ENCODE measurements at places on chromosomes 3 and 15.

DNA sequence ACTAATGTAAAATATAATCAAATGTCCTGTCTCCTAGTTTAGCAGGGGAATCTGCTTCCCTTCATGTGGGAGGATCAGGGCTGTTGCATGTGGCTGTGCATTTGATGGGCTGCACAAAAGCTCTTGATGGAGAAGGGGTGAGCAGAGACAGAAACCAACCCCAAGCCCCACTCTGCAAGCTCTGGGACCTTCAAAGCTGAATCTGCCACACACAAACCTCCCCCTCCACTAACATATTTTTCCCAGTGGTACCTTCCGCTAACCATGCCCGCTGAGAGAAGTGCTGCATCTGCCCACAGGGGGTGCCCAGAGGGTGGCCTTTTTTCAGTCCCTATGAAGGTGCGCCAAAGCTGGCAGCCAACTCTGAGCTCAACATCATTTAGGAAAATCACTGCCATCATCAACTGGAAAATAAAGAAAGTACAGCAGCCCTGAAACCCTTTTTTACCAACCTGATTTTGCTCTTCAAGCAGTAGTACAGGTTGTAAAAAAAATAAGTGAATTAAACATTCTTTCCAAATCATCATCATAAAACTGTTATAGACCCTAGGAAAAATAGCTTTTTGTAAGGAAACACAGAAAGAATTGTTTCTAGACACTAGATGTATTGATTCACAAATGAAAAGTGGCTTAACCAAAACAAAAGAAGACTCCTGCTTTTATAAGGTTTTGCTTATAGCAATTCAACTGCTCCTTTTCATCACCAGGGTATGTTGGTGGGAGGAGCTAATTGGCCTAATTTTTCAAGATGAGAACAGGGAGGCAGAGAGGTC, 97.0 kb downstream of the HHLA2 start:
- DNase-seq: no peak

- no peak for DNase-seq
These were observed 24.2 kb upstream of the HACD2 start for GRCh38 chr3:123609063-123609462.

GRCh38 chr15:39381517-39381916, 199.4 kb upstream of the THBS1 start:
- DNase-seq: peak; percentile 68

DNA sequence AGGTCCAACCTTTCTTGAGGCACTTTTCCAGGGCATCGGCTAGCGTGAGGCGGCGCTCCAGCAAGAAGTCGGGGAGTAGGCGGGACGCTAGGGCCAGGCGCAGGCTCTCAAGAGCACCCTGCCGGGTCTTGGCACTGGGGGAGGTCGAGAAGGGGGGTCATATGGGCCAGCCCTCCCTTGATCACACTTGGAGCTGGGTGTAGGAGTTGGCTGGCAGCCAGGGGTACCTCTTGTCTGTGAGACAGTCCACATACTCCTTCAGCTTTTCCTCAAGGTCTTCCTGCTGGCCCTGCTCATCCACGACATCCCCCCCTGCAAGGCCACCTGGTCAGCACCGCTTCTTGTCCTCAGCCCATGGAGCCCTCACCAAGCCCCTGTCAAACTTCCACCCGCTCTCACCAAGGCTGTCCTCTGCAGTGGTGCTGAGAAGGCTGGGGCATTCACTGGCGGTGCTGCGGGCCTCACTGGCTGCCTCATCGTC, 2.0 kb downstream of the IFRD2 start:
- DNase-seq: no peak

- DNase-seq: no peak
These were observed 22.2 kb upstream of the CLDN18 start for GRCh38 chr3:137987723-137988122.

- DNase-seq: peak; percentile 32
These were observed 41.7 kb upstream of the C3orf80 start for GRCh38 chr3:160183345-160184076.

DNA sequence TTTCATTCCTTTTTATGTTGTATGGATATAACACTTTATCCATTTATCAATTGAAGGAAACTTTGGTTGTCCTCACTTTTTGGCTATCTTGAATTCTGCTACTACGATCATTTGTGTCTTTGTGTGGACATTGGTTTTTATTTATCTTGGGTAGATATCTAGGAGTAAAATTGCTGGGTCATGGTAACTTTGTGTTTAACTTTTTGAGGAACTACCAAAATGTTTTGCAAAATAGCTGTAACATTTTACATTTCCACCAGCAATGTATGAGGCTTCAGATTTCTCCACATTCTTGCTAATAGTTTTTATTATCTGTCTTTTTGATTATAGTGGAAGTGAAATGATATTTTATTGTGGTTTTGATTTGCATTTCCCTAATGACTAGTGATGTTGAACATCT, 55.6 kb downstream of the TLNRD1 start:
- no peak for DNase-seq

GRCh38 chr15:90883976-90884718, at the start of gene FES:
Gene FES, plus strand, starts transcription at chr15:90884504. Its CDS starts 542 bp downstream, at chr15:90885046.
- DNase-seq: peak; percentile 52

- DNase-seq: peak; percentile 84
These were observed 32.9 kb downstream of the PIK3CA start for GRCh38 chr3:179181021-179181472.

GRCh38 chr3:97291901-97292300, 472.7 kb upstream of the ARL6 start:
- DNase-seq: no peak

DNA sequence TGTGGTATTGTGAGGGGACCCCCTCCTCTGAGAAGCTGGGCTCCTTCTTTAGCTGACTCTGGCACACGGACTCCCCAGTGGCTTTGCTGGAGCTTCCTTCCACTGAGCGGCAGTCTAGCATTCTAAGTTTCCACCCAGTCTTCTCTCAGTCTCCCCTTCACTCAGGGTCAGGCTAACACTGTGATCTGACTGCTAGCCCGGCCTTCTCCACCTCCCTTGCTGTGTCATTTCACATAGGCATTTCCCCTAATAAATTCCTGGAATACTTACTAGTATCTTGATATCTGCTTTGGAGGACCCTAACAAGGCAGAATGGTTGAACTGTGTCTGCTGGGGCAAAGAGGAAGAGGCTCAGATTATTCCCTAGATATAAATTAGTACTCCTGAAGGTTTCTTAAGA, 106.2 kb upstream of the THBS1 start:
- no peak for DNase-seq

- no peak for DNase-seq
These were observed 81.1 kb upstream of the ZNF280D start for GRCh38 chr15:56814429-56814828.

DNA sequence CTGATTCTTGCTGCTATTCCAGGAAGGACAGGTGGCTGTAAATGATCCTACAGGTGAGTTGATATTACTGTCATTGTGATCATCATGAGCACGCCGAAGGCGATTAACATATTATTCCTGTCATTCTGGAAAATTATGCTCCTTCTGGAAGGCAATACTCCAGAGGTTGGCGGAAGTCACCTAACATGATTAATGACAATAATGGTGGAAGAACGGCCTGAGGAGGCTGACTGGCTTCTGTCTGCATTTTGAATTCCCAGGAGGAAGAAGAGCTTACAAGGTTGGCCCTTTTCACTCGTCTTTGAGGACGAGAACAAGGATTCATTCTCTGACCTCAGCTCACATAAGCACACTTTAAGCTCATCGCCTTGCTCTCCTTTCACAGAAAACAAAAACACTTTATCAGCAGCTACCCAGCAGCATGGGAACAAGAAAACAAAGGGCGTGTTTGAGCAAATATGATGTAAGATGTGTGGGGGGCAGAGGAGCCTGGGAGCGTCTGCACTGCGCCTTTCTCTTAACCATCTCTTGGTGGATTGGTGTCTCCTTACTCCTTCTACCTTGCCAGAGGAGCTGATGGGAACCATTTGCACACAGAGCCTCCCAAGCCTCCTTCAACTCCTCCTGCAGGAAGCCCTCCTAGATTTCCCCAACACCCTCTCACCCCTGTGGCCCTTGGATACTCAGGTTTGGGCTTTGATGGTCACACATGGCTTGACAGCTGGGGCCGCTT, 23.0 kb downstream of the ACSBG1 start:
- DNase-seq: no peak

DNA sequence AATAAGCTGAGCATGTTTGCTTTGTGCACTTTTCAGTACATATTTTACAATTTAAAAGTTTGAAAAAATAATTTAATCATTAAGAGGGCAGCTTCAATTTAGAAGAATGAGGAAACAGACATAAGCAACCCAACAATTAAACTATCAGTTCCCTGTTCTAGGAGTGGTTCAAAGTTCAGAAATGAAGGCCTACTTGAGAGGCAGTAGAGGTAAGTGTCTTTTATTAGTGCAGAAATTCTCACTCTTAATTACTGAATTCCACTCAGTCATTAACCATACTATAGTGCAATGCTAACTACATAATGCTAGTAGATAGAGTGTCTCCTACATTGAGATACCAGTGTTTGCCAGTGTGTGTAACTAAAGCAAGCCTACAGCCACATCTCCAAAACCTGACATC, 73.1 kb downstream of the TNIK start:
- DNase-seq: no peak

DNA sequence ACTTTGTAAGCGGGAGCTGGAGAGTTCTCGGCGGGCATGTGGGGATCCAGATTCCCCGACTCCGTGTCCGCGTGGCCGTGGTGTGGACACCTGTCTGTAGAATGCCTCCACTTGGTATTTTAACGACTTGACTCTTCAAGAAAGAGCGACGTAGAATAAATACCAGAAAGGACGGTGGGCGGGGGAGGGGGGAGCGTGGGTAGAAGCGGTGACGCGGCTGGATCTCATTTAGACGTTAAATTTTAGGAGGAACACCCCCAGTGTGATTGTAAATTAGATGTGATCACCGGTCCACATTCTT, 620 bp upstream of the PYGO1 start:
- no peak for DNase-seq

DNA sequence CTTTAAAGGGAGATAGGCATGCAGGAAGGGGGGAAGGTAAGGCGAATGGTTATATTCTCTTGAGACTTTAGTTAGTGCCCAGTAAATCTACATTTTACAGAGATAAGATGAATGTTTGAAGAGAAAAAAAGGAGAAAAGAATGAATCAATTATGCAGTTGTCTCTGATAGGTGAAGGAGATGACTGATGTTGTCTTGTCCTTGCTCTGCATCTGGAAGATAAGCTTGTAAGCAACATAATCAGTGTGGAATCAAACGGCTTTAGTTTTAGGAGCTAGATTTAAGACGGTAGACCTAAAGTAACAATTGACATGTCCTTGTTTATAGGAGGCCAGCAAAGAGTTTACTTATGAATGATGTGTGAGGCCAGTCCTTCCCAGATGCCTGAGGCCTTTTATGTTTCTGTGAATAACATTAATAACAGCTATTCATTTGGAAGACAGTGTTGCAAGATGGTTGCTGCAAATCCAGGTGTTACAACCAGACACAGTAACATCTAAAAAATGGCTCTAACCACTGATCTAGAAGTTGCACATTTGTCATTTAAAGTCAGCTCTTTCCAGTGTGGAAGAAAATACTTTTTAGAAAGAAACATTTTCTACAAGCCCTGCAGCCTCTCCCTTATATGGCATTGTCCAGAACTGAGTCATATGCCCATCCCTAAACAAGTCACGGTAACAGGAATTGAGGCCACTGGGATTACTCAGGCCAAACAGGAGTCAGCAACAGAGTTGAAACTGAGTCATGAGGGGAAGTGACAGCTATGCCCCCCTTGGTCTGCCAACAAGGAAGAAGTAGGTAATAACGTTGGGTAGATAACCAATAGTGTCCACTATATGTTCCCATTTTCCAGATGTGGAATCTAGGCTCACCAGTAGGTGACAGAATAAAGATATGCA, 77.5 kb upstream of the FBN1 start:
- DNase-seq: peak; percentile 50

GRCh38 chr3:161137260-161137659, 32.1 kb upstream of the B3GALNT1 start:
- DNase-seq: no peak

- DNase-seq: no peak
These were observed 19.5 kb downstream of the DUSP7 start for GRCh38 chr3:52036829-52037228.

DNA sequence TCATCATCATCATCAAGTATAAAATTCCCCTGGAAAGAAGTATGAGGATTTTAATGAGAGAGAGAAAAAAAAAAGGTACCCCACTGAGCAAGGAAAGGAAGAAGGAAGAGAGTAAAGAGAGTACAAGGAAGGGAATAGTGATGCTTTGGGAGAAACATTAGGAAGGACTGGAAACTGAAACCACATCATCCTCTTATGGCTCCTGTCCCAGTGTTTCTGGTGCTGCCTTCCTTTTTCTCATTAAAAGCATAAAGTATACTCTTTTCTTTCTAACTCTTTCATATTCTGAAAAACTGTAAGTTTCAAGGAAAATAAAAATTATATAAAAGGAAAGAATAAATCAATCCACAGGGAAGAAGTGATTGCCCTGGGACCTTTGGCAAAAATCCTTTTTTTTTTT, 616.4 kb upstream of the CBLB start:
- no peak for DNase-seq

DNA sequence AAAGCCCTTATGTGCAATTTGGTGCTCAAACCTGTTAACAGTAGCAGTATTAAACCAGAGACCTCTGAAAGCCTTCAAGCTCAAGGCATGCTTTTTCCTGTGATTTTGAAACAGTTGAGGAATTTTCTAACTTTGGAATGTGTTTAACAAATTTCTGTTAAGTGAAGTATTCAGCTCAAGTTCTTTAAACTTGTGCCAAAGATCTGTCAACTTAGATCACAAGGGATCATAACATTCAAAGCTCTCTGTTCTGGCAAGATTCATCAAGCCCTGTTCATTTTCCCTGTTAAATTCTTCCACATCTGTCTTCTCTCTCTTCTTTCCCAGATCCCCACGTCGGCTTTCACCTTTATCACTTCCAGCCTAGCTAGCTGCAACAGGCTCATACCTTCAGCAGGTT, 28.8 kb upstream of the RYK start:
- peak; percentile 65 for DNase-seq

- DNase-seq: no peak
These were observed 41.6 kb upstream of the TASOR start for GRCh38 chr3:56724676-56725075.

- no peak for DNase-seq
These were observed 18.9 kb downstream of the RGMA start for GRCh38 chr15:93070132-93070531.

DNA sequence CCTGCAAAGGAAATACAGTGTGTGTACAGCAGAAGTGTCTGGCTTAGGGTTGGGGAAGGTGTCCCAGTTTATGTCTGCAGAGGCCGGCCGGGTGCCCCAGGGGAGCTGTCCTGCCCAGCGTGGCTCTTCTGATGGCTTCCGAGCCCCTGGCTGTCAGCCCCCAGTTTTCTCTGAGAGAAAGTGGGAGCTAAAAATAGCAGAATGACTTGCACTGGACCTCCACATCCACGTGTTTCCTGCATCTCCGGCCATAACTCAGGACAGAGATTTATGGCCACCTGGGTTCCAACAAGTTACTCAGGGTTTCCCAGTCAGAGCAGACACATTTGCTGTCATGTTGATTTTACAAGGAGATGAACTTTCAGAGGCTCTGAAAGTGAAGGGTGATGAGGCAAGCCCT, 192.0 kb downstream of the ATP10A start:
- no peak for DNase-seq

All from choroid plexus epithelial cell (primary cell).